Smooth muscle cell of the brain vasculature (primary cell): ENCODE measurements at places on chromosomes 1 and 21.

- no peak for DNase-seq
Observed at GRCh38 chr1:115850937-115851336, 10.0 kb upstream of the NHLH2 start.

DNA sequence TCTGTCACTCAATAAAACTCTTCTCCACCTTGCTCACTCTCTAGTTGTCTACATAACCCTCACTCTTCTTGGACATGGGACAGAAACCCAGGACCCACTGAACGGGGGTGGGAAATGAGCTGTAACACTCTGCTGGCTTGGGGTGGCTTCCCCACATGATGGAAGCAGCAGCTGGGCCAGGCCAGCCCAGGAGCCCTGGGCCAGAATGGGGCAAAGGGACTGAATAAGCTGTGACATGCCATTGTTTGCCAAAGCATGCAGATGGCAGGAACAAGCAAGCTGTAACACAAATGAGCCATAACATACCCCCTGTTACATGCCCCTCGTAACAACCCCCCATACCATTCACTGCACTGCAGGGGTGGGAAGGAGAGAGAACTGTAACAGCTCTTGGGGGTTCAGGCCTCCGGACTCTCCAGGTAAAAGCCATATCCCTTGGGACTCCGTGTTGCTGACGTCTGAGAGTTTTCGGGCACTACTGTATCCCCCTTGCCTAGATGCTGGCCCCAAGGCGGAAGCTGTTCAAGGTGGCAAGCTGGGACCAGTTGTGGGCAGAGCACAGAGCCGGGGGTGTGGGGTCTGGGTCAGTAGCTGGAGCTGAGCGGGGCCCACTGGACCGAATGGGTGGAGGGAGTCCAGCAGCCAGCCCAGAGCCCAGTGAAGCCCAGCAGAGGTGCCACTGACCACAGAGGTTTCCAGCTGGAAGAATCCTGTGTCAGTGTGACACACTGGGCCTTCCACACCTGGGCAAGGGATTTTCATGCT lies 56.1 kb upstream of the DMRTB1 start:
- DNase-seq = no peak

GRCh38 chr1:27940297-27940696 lies 5.5 kb downstream of the SMPDL3B start:
- no peak for DNase-seq

DNA sequence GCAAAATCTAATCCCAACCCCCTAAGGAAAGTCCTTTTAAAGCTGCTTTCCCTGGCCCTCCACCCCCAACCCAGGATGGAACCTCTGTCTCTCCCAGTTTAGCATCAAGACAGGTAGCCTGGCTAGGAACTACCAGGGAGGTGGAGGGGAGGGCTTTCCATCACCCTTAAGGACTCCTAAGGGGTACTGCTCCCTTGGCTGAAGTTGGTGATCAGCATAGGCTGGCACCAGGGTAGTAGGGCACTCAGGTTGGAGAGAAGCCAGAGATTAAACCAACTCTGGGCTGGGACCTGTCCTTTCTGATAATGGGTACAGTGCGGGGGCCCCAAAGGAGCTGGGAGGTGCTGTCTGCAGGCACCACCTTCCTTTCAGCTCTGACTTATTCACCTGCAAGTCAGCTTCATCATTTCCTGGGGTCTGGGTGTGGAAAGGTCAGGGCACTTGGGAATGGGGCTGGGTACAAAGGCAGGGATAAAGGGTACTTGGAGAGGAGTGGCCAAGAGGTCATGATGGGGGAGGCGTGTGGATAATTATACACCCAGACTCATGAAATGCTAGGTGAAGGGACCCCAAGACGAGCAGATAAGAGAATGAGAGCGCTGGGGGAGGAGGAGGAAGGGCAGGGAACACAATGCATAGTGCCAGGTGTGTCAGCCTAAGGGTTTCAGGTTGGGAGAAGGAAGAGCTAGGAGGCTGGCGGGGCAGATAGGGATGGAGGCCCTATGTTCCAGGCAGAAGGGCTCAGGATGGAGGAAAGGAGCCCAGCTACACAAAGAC lies 1.2 kb downstream of the ARHGEF2 start:
- DNase-seq = no peak

DNA sequence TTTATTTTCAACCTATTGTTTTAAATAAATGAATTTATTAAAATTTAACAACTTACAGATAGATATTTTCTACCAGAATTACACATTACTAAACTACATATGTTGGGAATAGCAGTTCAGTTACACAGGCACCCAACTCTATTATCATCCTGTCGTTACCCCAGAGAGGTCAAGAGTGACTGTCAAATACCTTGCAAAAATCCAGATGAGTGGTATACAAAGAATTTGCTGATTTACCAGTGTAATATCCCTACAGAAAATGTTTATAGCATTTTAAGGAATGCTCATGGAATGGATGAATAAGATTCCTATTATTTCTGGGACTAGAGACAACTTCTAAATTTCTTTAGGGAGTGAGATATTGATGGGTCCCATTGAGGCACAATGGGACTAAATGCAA lies 300.7 kb upstream of the RGS18 start:
- DNase-seq = no peak

DNA sequence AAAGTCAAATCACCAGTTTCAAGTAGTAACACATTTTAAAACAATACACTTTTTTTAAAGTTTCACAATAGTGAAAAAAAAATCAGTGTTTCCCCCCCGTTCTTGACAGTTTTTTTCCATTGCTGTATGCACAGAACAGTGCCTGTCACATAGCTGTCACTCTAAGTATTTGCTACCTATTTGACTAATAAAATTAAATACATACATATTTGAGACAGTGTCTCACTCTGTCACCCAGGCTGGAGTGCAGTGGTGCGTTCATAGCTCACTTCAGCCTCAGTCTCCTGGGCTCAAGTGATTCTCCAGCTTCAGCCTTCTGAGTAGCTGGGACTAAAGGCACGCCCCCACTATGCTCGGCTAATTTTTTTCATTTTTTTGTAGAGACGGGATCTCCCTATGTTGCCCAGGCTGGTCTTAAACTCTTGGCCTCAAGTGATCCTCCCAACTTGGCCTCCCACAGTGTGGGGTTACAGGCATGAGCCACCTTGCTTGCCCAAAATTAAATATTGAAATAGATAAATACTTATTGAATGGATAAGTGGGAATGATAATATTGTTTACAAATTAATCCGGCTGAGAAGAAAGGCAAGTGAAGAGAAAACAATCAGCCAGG lies 12.6 kb upstream of the RHBG start:
- DNase-seq = no peak

GRCh38 chr1:234963180-234963903 lies 165.3 kb downstream of the TOMM20 start:
- DNase-seq = no peak
